ENCODE measurements at places on chromosomes 16 and 17. TPM values are rescaled to one million over a fixed set of nuclear protein-coding genes. Genes with fewer than 3 reads are reported as not detected.

CCL2 gene
- total RNA-seq, result 62.4 TPM

CLDN7 gene
- total RNA-seq, result 79.9 TPM

CMTM2 gene
- total RNA-seq, result 0.51 TPM

PTGES3L gene
- 1.5 TPM for total RNA-seq

WFDC1 gene
- total RNA-seq, result 3.0 TPM

DNA sequence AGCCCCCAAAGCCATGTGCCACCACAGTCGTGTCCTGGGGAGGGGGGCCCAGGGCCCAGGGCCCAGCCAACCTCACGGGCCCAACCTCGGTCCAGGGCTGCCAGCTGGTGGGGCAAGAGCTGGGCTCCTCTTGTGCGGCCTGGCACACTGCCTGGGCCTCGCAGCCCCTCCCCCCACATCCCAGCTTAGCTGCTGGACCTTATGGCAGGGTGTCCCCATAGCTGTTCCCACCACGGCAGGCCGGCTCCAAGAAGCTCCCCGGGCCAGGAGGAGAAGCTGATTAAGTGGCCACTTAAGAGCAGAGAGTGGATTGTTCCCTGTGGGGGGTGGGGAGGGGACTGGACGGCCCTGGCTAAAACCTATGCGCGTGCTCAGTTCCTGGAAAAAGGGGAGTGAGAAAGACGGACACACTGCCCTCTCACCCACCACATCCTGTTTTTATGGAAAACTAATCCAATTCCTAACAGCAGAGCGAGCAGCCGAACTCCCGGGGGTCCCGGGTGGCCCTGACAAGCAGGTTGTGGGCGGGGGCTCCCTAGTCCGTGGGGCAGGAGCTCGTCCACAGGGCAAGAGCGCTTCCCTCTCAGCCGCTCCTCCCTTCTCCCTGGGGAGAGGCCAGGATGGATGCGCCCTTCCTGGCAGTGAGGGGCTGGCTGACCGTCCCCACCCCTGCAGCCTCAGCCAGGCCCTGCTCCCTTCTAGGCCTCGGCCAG is 16.8 kb downstream of the PIEZO1 start:
- no peaks in the 10 kb centered on the region for H3K36me3 ChIP-seq
- peaks cover 79% of the 10 kb centered on the region for H3K4me1 ChIP-seq
- no peak overlapping the region for H3K4me3 ChIP-seq
- no peak for DNase-seq
- H3K27me3 ChIP-seq, result no peaks in the 10 kb centered on the region

- H3K4me3 ChIP-seq, result no peak overlapping the region
- H3K36me3 ChIP-seq, result peaks cover 53% of the 10 kb centered on the region
- H3K27ac ChIP-seq, result peak overlapping the region; percentile 62
- H3K4me1 ChIP-seq, result no peaks in the 10 kb centered on the region
Measured at GRCh38 chr16:66728117-66728787, 23.2 kb downstream of the DYNC1LI2 start.

GRCh38 chr17:47703191-47703591 is 9.2 kb downstream of the TBKBP1 start:
- no peak overlapping the region for H3K27ac ChIP-seq
- peaks cover 5% of the 10 kb centered on the region for H3K4me1 ChIP-seq
- H3K27me3 ChIP-seq, result peaks cover 12% of the 10 kb centered on the region
- no peak for DNase-seq

DNA sequence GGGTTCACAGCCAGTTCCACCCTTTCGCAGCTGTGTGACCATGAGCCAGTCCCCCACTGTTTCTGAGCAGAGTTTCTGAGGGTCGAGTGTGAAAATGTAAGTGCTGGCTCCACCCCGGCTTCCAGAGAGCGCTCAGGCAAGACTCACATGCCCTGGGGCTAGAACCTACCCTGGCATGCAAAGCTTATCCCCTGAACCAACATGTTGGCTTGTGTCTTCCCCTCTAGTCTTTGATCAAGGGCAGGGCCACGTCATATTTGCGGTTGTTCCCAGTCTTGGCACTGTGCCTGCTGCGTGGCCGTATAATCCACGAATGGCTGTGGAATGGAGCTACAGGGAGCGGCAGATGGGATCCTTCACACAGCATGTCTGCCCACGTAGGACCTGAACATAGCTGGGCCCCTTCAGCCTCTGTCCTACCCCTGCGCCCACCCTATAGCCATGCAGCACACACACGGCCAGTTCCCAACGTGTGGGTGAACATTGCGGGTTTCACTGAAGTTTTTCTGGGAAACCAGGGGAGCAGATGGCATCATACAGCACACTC is 84.8 kb downstream of the MRM1 start:
- H3K4me1 ChIP-seq, result no peaks in the 10 kb centered on the region
- H3K4me3 ChIP-seq, result no peak overlapping the region
- DNase-seq, result no peak
- H3K36me3 ChIP-seq, result no peaks in the 10 kb centered on the region
- H3K27me3 ChIP-seq, result peaks cover 45% of the 10 kb centered on the region
- H3K27ac ChIP-seq, result no peak overlapping the region

DNA sequence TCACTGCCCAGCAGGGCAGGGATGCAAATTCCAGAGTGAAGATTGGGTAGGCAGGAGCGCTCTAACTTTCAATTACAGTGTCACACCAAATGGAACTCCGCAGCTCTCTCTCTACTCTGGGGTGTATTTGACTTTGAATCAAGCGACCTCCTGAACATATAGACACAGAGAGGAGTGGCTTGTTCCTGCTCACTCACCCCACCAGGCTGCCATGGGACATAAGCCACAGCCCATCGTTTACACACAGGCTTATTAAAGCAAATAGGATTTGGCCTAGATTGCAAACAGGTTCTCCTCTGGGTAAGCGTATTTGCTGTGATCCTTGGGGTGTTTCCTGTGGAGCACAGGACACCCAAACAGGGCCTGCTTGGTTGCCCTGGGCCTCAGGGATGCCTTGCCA is 281.6 kb upstream of the CCL2 start:
- H3K36me3 ChIP-seq, result no peaks in the 10 kb centered on the region
- H3K27me3 ChIP-seq, result peaks cover 20% of the 10 kb centered on the region
- DNase-seq, result no peak
- no peaks in the 10 kb centered on the region for H3K4me1 ChIP-seq

DNA sequence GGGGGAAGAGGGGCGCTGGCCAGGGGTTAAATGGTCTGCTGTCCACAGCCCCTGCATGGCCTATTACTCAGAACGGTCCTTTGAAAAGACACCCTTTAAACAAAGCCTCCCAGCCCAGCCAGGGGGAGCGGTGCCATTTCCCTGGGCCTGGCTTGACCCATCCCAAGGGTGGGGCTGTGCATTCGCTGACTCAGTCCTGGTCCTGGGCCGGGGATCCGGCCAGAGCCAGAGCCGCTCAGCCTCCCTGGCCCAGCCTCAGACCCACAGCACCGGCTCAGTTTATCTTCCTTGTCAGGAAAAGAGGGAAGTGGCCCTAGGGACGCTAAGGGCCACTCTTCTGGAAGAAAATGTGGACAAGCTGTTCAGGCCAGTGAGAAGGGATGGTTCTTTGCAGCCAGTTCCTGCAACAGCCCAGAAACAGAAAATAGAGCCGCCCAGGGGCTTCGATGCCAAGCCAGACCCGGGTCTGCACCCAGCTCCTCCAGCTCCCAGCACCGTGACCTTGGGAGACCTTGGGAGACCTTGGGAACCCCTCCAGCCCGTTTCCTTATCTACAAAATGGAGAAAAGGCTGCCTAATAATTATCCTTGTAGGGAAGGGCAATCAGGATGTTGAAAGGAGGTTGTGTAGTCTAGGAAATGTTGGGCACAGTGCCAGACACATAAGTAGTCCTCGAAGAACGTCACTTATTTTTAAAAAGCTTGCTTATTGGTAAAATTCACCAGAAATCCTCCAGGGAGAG is 82.5 kb downstream of the ZDHHC7 start:
- H3K36me3 ChIP-seq, result no peaks in the 10 kb centered on the region
- no peak for DNase-seq
- H3K27ac ChIP-seq, result peak overlapping the region; percentile 58
- no peak overlapping the region for H3K4me3 ChIP-seq
- no peaks in the 10 kb centered on the region for H3K27me3 ChIP-seq
- H3K4me1 ChIP-seq, result peaks cover 15% of the 10 kb centered on the region

DNA sequence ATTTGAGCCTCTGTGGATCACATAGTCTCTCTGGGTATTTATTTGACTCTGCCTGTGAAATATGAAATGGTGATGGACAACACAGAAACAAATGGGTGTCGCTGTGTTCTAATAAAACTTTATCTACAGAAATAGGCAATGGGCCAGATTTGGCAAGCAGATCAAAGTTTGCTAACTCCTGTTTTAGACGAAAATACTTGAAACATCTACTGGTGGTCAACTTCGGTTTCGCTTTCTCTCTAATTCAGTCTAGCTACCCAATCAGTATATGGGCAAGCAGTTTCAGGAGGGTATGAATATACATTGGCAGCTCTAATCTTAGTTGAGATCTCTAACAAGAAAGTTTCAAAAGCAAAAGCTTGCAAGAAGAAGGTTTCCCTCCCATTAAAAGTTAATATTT is 60.1 kb upstream of the DYNLRB2 start:
- no peak overlapping the region for H3K27ac ChIP-seq
- no peak for DNase-seq
- peaks cover 59% of the 10 kb centered on the region for H3K27me3 ChIP-seq
- no peak overlapping the region for H3K4me3 ChIP-seq
- no peaks in the 10 kb centered on the region for H3K4me1 ChIP-seq
- no peaks in the 10 kb centered on the region for H3K36me3 ChIP-seq

GRCh38 chr16:20676268-20676825 is 21.1 kb downstream of the ACSM1 start:
- no peak for DNase-seq
- peak overlapping the region; percentile 94 for H3K27ac ChIP-seq
- H3K36me3 ChIP-seq, result peaks cover 8% of the 10 kb centered on the region

DNA sequence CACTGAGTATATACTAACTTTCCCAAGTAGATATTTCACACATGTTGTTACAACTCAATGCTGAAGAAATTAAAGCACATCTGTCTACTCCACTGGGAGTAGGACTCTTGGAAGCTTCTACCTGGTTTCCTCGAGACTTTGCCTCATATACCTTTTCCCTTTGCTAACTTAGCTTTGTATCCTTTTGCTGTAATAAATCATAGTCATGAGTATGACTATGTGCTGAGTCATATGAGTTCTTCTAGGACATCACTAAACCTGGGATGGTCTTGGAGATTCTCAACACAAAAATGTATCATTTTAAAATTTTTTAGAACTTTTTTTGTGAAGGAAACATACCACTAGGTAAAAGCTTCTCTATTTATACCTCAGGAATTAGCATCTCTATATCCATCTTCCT is 39.8 kb downstream of the ABCA5 start:
- no peak overlapping the region for H3K4me3 ChIP-seq
- no peak overlapping the region for H3K27ac ChIP-seq
- H3K36me3 ChIP-seq, result peaks cover 8% of the 10 kb centered on the region
- DNase-seq, result no peak
- no peaks in the 10 kb centered on the region for H3K27me3 ChIP-seq

DNA sequence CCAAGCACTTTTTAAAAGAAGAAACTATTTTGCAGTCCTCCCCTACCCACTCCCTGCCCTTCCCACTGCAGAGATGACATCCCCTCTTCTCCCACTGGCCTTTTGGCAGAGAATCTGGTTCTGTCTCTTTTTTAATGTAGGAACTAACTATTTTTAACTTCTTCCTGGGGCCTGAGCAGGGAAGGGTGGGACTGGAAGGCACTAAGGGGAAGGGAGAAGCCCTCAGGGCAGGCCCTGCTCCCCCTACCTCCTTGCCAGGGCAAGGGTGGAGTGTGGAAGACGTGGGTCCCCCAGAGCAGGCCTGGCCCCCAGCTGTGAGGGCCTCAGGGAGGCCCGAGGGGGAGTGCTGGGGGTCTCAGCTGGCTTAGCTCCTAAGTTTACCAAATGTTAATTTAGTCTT is 19.5 kb downstream of the UNC13D start:
- H3K27me3 ChIP-seq, result no peaks in the 10 kb centered on the region
- no peak for DNase-seq
- H3K4me3 ChIP-seq, result no peak overlapping the region

GRCh38 chr17:45241328-45242028 is 19.8 kb downstream of the FMNL1 start:
- H3K27ac ChIP-seq, result no peak overlapping the region
- H3K27me3 ChIP-seq, result peaks cover 61% of the 10 kb centered on the region
- peak; percentile 60 for DNase-seq
- H3K36me3 ChIP-seq, result no peaks in the 10 kb centered on the region

DNA sequence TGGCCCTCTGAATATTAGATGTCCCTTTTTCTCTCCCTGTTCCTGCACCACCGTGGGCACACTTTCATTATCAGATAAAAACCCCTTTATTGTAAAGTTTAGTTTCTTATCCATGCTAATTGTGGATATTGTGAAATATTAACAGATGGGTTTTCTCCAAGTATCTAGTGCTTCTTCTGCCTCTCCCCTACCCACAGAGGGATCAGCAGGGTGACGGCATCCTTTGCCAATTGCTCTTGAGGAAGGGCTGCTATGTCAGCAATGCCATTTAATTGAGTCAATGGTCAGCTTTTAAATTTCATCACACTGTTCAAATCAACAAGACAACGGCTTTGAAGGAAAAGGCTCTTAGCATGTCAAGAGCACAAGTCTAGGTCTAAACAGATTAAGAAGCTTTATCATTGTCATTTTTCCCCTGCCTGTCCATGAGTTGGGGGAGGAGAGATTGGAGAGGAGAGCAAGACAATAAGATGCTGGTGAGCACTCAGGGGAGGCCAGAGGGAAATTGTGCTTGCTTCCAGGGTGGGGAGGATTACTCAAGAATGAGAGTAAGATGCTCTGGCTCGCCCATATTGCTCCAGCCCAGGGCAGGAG is 443.0 kb upstream of the CCL2 start:
- no peak for DNase-seq
- no peaks in the 10 kb centered on the region for H3K4me1 ChIP-seq
- H3K27me3 ChIP-seq, result peaks cover 64% of the 10 kb centered on the region
- no peak overlapping the region for H3K27ac ChIP-seq
- H3K36me3 ChIP-seq, result no peaks in the 10 kb centered on the region
- no peak overlapping the region for H3K4me3 ChIP-seq

- no peak for DNase-seq
- peak overlapping the region; percentile 39 for H3K27ac ChIP-seq
- H3K27me3 ChIP-seq, result no peaks in the 10 kb centered on the region
- no peaks in the 10 kb centered on the region for H3K36me3 ChIP-seq
Measured at GRCh38 chr17:77266891-77267341, 126.1 kb downstream of the SEC14L1 start.

GRCh38 chr16:81164481-81164880 is 68.3 kb upstream of the GCSH start:
- no peak overlapping the region for H3K27ac ChIP-seq
- H3K27me3 ChIP-seq, result no peaks in the 10 kb centered on the region
- no peak for DNase-seq
- H3K36me3 ChIP-seq, result no peaks in the 10 kb centered on the region
- no peak overlapping the region for H3K4me3 ChIP-seq
- no peaks in the 10 kb centered on the region for H3K4me1 ChIP-seq

GRCh38 chr17:47204722-47205418 is 4.3 kb upstream of the MYL4 start:
- no peaks in the 10 kb centered on the region for H3K36me3 ChIP-seq
- peak overlapping the region; percentile 33 for H3K27ac ChIP-seq
- H3K4me3 ChIP-seq, result no peak overlapping the region

- H3K4me1 ChIP-seq, result peaks cover 34% of the 10 kb centered on the region
- no peak overlapping the region for H3K4me3 ChIP-seq
- peak overlapping the region; percentile 79 for H3K27ac ChIP-seq
- H3K27me3 ChIP-seq, result no peaks in the 10 kb centered on the region
Measured at GRCh38 chr17:46773221-46773605, 45.3 kb downstream of the WNT3 start.

Measured in mesothelial cell of epicardium (in vitro differentiated cells).